ENCODE measurements at places on chromosomes 7 and 10. TPM values are rescaled to one million over a fixed set of nuclear protein-coding genes. Genes with fewer than 3 reads are reported as not detected.

Gene ACSM6
- total RNA-seq = not detected

Gene NUTM2B
- 0.84 TPM for total RNA-seq

Gene TNKS2
- 52.8 TPM for total RNA-seq

Gene TAS2R60
- not detected for total RNA-seq

Gene PHKG1
- total RNA-seq = 0.96 TPM

Gene PTPRN2
- 2.4 TPM for total RNA-seq
